ENCODE measurements at places on chromosomes 11 and 22.

DNA sequence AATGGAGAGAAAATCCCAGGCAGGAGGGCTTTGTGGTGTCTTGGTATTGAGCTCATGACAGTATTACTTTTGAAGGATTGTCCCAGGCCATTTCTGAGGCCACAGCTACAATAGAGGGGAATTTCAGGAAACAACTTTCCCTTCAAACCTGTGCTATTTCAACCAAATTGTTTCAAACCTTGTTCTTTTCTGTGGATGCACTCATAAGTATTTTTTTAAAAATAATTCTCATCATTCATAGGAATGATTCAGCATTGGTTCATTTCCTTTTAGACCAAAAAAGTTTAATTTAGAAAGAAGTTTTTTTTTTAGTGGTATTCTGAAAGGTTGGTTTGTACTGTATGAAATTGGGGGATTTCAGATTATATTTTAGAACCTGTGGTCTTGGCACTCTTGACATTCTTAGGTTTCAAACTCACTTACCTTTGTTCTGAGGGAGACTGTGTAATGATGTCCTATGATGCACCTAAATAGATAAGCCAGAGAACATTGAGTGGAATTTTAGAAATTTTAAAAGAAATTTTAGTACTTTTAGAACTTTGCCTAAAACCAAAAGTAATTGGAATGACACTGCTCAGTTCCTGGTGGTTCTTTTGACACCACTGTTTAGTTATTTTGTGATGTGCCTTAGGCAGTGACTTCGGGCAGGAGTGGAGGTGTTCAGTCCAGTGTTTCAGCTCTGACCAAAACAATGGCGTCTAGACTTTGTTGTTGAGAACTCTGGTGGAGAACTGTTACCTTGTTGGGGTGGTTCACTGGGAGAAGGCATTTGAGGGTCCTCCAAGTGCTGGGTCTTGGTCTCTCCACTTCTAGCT, 12.2 kb downstream of the TEAD1 start:
- no peak for DNase-seq

- DNase-seq, result no peak
These were observed 113.1 kb upstream of the ARHGAP42 start for GRCh38 chr11:100573911-100574513.

DNA sequence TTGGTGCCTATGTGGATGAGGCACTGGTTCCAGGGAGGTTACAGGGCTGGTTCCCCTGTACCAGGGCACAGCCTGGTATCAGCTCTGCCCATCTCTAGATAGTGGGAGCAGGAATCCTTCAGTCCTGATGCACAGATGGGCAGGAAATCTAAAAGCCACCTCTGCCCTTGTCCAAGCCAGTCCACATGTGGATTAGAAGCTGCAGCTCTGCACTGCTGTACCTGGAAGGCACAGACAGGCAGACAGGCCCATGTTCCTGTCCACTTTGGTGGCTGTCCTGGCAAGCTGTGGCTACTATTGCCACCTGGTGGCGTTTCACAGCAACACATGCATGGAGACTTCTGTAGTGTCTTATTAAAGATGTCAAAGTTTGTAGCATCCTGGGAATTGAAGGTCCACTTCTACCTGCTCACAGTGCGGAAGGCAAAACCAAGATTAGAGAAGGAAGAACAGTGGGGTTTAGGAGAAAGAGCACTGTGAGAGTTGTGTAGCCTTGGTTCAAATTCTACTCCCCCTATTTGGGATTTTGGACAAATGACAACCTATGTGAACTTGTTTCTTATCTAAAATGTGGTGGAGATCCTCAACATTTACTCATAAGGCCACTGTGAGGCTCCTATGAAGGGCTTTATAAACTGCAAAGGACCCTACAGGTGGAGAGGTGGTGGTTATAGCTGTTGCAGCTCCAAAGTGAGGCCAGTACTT, 30.1 kb downstream of the NAV2 start:
- peak; percentile 52 for DNase-seq

GRCh38 chr11:79285756-79286155, 155.1 kb downstream of the TENM4 start:
- DNase-seq, result no peak

DNA sequence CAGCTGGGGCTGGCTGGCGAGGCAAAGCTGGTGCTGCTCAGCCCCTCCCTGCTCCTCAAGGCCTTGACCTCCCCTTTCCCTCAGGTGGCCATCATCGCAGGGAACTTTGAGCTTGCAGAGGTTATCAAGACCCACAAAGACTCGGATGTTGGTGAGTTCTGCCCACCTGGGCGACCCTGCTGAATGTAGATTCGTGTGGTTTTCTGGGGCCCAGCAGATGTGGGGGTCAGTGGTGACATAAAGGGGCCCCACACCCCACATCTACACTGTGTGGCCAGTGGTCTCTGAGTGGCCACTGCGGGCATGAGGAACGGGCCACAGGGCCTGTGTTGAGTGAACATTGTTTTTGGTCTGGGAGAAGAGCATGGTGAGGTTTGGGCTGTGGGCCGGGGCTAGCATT, 11.9 kb downstream of the SHANK3 start:
- no peak for DNase-seq

- no peak for DNase-seq
These were observed 23.1 kb downstream of the TTLL1 start for GRCh38 chr22:43066134-43066533.

GRCh38 chr11:57662893-57663292, 5.0 kb upstream of the ZDHHC5 start:
- DNase-seq, result no peak

GRCh38 chr11:8336356-8337129, 72.9 kb upstream of the LMO1 start:
- DNase-seq, result no peak

DNA sequence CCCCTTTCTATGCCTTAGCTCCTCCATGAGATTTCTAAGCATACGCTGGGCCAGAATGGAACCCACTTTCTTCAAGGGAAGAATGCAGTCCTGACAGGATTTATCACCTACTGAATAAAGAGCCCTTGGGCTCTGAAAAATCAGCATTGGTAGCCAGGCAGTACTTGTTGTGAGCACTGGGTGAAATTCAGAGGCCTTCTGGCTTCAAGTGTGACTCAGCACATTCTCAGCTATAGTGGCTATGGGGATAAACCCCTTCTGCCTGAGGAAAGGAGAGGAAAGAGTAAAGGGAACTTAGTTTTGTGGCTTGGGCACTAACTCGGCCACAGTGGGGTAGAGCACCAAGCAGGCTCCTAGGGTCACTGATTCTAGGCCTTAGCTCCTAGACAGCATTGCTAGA, 574.8 kb downstream of the JRKL start:
- no peak for DNase-seq

GRCh38 chr11:121041072-121041471, 17.2 kb downstream of the TBCEL start:
- DNase-seq, result no peak

- DNase-seq, result peak; percentile 89
These were observed 33.3 kb downstream of the TEAD1 start for GRCh38 chr11:12707500-12707880.

GRCh38 chr22:19062139-19062942, 59.9 kb downstream of the DGCR2 start:
- no peak for DNase-seq

- DNase-seq, result no peak
These were observed 8.5 kb downstream of the RNF141 start for GRCh38 chr11:10532526-10532925.

- no peak for DNase-seq
These were observed 58.3 kb downstream of the HSD17B12 start for GRCh38 chr11:43738600-43739409.

DNA sequence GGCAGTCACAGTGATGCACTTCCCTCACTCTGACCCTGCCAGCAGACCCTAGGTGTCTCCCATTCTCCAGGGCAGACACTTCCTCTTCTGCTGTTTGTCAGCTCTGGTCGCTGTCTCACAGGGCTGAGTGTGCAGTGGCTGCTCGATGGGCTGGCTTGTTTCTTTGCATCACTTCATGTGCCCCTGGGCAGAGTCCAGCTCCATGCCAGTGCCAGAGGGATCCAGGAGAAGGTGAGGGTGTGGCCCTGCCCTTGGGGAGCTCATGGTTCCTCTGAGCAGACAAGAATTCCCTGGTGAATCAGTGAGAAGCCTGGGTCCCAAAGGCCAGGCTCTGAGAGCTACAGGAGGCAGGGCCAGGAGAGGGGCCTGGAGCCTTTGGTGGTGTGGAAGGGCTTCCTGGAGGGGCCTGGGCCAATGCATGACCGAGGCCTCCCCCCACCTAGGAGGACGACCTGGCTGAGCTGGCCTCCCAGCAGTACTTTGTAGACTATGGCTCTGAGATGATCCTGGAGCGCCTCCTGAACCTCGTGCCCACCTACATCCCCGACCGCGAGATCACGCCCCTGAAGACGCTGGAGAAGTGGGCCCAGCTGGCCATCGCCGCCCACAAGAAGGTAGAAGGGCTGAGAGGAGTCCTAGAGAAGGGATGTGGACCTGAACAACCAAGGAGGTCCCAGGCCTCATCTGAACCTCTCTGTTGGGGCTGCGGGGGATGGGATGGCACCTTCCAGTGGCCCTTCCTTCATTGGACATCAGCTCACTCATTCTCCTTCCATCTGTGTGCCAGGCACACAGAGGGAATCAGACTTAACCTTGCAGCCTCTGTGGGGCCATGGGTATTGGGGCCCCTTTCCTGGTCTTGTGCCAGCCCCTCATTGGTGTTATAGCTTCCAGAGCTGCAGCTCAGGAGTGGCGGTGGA, 66.1 kb downstream of the MYO7A start:
- no peak for DNase-seq

- DNase-seq, result no peak
These were observed 240.3 kb downstream of the BRD1 start for GRCh38 chr22:49587421-49587820.

DNA sequence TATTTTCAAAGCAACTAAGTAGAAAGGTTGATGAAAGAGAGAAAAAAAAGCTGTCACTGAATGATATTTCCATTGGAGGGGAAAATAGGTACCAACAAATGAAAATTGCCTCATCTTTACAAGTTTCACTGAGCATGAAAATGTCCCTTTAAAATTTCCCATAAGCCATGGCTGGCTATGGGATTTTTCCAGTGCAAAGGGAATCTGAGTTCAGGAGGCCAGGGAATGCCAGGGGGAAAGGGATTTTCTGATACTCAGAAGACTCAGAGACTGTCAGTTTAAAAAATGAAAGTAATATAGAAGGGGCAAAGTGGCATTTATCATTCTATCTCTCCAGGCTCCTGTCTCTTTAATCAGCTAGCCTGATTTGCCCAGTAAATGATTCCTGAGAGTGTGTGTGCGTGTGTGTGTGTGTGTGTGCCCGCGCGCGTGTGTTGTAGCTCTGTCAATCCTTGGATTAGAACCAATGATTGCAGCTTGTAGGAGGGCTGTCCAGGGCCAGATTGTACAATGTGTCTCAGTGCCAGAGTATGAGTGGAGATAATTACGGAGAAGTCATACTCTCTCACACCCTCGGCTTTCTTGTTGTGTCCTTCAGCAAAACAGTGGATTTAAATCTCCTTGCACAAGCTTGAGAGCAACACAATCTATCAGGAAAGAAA, at the start of gene NTM:
Gene NTM, plus strand, starts transcription at position 526 of the 662 bp plus-strand sequence.
- peak; percentile 31 for DNase-seq

DNA sequence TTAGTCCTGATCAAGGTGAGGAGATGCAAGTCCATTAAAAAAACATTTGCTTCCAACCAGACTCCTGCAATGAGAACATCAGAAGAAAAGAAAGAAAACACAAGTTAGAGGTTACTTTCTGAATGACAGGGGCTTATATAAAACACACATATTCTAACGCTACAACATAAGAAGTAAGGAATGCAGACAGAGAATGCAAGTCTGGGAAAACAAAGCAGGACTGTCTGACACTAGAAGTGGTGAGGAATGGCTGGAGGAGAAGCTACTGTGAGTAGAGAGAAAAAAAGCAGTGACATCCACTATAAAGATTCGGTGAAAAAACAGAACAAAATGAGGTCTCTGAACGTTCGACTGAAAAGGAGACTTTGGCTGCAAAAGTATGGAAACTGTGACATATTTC, 12.3 kb downstream of the TMEM216 start:
- DNase-seq, result no peak

- DNase-seq, result no peak
These were observed 333.1 kb upstream of the SYN3 start for GRCh38 chr22:33391298-33391697.

- DNase-seq, result peak; percentile 16
These were observed 945 bp downstream of the CREBZF start for GRCh38 chr11:85663753-85664614.

GRCh38 chr11:78085972-78086371, 6.3 kb upstream of the NDUFC2 start:
- DNase-seq, result peak; percentile 1

DNA sequence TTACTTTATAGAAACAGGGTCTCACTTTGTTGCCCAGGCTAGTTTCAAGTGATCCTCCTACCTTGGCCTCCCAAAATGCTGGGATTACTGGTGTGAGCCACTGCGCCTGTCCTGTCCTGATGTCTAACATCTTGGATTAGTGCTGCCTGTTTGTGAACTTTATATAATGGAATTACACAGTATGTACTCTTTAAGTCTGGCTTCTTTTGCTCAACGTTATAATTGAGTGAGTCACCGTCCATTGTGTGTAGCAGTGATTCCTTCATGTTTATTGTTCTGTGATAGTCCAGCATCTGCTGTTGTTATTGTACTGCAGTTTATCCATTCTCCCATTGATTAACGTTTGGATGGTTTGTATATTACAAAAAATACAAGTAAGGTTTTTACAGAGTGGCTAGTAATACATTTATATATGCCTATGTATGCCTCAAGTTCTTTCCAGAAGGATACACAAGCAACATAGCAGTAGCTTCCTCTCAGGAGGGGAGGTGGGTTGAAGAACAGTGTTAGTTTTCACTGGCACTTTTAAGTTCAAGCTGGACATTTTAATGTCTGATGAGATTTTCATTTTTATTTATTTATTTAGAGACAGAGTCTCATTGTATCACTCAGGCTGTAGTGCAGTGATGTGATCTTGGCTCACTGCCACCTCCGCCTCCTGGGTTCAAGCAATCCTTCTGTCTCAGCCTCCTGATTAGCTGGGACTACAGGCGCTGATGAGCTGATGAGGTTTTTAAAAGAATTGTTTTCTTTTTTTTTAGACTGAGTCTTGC, 25.2 kb upstream of the MICALL1 start:
- DNase-seq, result no peak

DNA sequence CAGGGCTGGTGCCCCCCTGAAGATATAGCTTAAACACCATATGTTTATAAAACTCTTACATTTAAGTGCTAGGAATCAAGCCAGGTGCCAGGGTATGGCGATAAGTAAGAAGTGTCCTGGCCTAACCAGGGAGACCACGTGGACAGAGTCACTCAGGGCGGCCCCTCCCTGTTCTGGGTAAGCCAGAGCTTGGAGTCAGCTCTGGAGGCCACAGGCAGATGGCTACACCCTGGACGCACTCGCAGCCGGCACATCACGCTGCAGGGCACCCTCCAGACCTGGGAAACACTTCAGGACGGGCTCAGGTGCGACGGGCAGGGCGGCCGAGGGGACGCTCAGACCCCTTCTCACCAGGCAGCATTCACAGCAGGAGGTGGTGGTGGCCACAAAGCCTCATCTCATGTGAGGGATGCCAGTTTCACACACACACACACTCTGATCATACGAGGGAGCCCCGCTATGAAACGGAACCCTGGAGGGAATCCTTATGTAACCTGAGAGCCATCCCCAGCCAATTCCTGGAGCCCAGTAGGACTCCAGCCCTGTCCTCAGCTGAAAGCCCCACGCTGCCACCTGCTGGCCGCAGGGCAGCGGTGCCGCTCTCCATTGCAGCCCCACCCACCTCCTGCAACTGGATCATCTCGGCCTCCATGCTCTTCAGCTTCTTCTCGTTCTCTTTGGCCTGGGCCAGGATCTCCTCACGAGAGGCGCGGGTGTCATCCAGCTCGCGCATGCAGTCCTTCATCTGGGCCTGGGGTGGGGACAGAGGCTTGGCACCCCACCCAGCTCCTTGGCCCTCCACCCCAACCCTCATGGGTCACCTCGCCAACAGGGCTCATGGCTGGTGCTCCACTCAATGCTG, 33.4 kb downstream of the APOL1 start:
- DNase-seq, result peak; percentile 30

- no peak for DNase-seq
These were observed at the start of gene TSKU for GRCh38 chr11:76783294-76783895. TSKU (plus strand) TSS chr11:76783356; CDS start chr11:76795617, 12,261 bp downstream.

Data from NCI-H748 treated with DMSO at 0.1 percent for 48 hours (cell line).